ENCODE measurements at places on chromosomes 3 and 15. TPM values are rescaled to one million over a fixed set of nuclear protein-coding genes. Genes with fewer than 3 reads are reported as not detected.

GOLGA8R gene
- 3.0 TPM for total RNA-seq

SLC28A2 gene
- not detected for total RNA-seq

ROPN1 gene
- total RNA-seq: not detected

TRPM1 gene
- not detected for total RNA-seq

FAM174B gene
- 3.7 TPM for total RNA-seq

ATP13A5 gene
- not detected for total RNA-seq

ZNF80 gene
- total RNA-seq: 0.74 TPM

RLBP1 gene
- 0.52 TPM for total RNA-seq

TMEM266 gene
- not detected for total RNA-seq

RAB27A gene
- 72.3 TPM for total RNA-seq

IL17RE gene
- 0.78 TPM for total RNA-seq

ZIC1 gene
- total RNA-seq: not detected

CALML4 gene
- 11.9 TPM for total RNA-seq

RGMA gene
- not detected for total RNA-seq

GOLGA8T gene
- total RNA-seq: not detected

SAMMSON gene
- total RNA-seq: not detected

SENP8 gene
- total RNA-seq: 1.5 TPM

XXYLT1 gene
- total RNA-seq: 16.1 TPM

MYRIP gene
- not detected for total RNA-seq

STRIT1 gene
- total RNA-seq: not detected

All from activated T-helper 2 cell treated with anti-CD3 and anti-CD28 coated beads, Interferon-gamma antibody, Interleukin-2, Interleukin-4, amounts not matched to agents 10 μg/mL and 5 μg/mL and 100 μg/mL, durations not matched to agents 14 hours and 24 hours and 36 hours (primary cell).